Cerebellum (tissue), 4 donors: ENCODE measurements at places on chromosomes 3 and 15.

- DNase-seq: no peak
These were observed 45.9 kb upstream of the CP start for GRCh38 chr3:149267565-149267964.

- DNase-seq: no peak
These were observed 91.0 kb upstream of the PLAAT1 start for GRCh38 chr3:193149998-193150397.

- no peak for DNase-seq
These were observed 48.4 kb downstream of the TMEM44 start for GRCh38 chr3:194584866-194585265.

DNA sequence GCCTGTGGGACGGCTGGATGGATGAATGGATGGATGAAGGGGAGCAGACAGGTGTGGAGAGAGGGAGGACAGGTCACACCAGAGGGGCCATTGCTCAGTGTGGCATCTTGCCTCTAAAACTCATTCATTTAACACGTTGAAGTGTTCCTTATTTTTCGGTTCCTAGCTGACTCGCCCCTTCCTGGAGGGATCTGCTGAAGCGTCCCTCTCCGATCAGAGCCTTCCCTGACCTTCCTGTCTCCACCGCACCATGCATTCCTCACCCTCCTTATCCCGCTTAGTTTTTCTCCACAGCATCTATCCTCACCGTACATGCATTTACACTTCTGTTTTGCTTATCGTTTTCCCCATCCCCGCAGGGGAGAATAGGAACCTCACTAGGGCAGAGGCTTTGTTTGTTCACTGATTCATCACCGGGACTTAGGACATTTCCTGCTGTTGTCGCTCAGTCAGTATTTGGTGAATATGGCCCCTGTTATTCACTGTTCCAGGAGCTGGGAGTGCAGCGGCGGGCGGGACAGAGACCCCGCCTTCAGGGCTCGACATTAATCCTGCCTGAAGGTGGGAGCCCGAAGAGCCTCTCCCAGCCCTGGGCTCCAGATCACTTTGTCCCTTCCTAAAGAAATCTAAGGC, 32.0 kb downstream of the FOXL2 start:
- DNase-seq: no peak

DNA sequence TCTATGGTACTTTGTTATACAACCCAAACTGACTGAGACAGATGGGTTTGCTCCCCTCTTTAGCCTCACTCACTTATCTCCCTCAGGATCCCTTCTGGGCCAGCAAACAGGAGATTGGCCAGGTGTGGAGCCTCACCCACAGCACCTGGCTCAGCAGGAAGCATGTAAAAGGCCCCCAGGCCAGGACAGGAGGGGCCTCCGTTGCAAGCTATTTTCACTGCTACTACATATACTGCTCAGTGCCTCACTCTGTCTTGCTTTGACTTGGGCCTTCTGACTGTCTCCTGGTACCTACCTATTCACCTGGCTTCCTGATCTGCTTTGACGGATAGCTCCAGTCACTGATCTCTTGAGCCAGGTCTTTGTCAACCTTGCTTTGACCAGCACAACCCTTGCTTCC, 20.4 kb upstream of the TPM1 start:
- no peak for DNase-seq

- no peak for DNase-seq
These were observed 1278.0 kb upstream of the GBE1 start for GRCh38 chr3:83039422-83039821.

- no peak for DNase-seq
These were observed 153.7 kb upstream of the MEF2A start for GRCh38 chr15:99412082-99412481.

DNA sequence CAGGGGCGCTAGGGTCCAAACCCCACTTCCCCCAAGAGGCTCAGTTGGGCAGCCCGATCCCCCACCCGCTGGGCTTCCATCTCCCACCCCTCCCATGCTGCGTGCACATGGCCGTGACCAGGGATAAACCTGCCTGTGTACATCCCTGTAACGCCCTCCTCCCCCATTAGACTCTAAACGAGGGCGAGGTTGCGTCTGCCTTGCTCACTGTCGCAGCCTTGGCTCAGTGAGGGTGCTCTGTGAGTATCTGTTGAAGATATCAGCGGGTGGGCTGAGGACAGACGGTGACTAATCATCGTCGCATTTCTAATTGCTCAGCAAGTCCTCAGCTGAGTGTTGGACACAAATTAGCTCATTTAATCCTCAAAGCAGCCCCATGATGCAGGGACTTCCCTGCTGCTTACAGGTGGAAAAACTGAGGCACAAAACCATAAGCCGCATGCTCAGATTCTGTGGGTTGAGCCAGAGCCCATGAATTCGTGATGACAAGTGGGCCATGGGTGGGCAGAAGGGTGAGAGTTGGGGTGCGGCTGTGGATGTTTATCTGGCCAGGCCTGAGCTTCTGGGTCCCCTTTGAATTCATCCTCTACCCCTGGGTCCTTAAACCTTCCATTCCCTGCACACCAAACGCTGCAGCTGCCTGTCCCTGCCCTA, 26.0 kb downstream of the FBLN2 start:
- DNase-seq: peak; percentile 40

DNA sequence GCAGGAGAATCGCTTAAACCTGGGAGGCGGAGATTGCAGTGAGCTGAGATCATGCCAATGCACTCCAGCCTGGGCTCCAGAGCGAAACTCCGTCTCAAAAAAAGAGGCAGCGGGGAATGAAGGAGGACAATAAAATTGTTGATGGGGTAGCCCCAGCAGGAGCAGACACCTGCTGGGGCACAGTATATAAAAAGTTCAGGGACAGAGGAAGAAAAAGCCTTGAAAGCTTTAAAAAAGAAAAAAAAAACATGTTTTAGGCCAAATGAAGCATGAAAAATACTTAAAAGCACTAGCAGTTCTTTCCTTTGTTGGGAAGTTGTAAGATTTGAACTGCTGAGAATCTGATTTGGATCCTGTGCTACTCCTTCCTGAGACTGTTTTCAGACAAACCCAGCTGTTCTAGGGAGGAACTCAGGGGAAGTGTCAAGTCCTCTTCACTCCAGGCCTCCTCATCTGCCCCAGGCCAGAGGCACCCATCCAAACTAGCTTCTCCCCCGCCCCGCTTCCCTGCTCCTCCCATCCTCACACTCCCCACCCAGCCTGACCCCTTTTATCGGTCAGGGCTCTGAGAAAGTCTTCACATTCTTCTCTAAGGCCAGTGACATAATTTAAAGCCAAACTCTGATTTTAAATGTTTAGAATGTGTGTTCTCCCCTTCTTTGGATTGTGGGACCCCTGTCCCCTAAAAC, 4.9 kb downstream of the IL17RD start:
- no peak for DNase-seq

- DNase-seq: peak; percentile 73
These were observed 243.3 kb upstream of the TBL1XR1 start for GRCh38 chr3:177440456-177441104.

GRCh38 chr15:67501836-67502461, 19.0 kb upstream of the C15orf61 start:
- peak; percentile 56 for DNase-seq

DNA sequence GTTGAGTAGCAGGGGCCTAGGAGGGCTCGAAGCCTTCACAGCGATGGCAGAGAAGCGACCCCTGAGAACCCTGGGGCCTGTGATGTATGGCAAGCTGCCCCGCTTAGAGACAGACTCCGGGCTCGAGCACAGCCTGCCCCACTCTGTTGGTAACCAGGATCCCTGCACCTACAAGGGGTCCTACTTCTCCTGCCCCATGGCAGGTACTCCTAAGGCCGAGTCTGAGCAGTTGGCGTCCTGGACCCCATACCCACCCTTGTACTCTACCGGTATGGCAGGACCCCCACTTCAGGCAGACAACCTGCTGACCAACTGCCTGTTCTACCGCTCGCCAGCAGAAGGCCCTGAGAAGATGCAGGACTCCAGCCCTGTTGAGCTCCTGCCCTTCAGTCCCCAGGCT, 4.3 kb downstream of the C15orf39 start:
- no peak for DNase-seq

DNA sequence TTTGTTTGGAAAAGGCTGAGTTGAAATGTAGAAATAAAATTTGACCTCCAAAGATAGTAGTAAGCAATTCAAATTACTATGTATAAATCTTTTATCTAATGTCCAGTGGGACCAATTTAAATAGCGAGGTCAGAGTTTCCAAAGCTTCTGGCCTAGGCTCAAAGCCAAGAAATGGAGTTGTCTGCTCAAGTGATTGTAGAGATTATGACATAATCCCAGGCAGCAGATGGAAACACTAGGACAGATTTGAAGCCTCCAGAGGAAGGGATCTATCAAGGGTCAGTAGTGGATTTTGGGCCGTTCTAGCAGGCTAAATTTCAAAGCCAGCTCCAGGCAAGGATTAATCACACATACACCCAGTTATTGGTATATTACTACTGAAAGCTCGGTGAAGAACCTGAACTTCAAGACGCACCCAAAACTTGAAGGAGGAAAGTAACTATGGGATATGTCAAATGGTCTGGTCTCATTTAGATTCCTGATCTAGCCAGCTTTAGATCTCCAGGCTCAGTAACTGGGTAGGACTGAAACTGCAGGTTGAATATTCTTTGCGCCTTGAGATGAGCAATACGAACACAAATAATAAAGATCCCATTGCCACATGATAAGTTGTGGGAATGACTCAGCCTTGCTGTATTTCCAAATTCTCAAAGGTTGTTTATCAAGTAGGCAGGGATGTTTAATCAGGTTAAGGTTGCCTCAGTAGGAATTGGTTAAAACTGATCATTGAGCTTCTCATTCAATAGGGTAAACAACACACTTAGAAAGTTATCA, 30.9 kb upstream of the ARRDC4 start:
- DNase-seq: no peak

DNA sequence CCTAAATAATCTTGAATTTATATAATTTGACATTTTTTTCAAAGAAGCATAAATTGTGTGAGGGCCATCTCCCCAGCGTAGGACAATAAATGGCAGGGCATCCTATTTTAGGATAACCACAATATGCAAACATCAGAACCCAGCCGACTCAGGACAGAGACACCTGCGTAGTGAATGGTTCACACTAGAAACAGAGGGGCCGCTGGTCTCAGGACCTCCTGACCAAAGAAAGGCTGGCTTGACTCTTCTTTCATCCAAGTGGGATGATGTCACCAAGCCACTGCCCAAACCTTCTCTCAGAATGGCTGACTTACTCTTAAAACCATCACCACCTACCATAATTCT, 162.1 kb downstream of the FOXP1 start:
- no peak for DNase-seq

DNA sequence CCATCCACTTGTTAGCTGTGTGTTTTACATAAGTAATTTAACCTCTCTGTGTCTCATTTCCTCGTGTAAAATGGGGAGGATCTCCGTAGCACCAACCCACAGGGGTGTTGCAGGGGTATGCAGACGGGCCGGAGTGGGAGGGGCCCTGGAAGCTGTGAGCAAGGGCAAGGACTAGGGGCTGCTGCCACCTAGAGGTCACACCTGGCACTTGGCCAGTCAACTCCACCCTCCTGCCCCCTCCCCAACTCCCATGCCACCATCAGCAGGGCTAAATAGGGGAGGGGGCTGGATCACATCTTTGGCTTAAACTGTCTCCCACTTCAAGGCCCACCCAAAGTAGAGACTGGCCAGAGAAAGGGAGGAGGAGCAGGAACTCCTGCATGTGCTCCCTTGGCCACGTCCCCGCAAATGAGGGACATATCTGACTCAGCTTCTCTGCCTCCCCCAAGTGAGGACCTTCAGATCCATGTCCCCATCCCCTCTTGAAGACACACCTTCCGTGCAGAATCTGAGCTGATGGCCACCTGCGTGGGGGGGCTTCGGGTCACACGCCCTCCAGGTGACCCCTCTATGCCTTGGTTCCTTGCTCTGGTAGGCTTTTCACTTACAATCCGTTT, 2.6 kb downstream of the CCDC9B start:
- no peak for DNase-seq

- DNase-seq: peak; percentile 69
These were observed 864 bp upstream of the NEO1 start for GRCh38 chr15:73051391-73051806.

DNA sequence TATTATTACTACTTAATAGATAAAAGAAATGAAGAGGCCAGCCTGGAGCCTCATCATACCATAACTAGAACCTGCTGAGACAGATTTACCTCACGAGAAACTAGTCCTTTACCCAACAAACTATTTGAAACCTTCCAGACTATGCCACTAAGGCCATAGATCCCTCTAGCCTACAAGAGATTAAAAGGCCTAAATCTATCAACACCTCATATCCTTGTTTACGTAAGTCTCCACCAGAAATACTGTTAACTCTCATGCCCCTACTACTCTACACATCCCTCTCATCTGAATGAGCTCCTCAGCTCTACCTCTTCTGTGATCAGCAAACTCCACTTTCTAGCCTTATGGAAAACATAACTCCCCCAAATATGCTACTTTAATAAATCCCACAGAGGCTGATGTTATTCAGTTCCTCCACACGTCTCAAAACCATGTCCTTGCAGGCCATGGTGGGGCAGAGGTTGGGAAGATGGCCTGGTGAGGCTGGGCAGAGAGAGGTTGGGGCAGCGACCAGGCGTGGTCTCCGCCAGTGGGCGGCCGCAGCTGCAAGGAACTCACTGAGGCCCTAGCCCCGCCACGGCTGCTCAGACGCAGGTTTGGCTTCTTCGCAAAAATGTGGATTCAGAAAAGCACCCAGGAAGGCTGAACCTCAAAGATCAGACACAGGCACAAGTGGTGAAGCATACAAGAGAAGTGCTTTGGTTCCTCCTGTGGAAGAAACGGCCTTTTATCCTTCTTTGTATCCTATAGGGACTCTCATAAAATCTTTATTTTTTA, 65.8 kb downstream of the GSK3B start:
- DNase-seq: no peak

- no peak for DNase-seq
These were observed 94.3 kb upstream of the PFN2 start for GRCh38 chr3:150064971-150065370.

DNA sequence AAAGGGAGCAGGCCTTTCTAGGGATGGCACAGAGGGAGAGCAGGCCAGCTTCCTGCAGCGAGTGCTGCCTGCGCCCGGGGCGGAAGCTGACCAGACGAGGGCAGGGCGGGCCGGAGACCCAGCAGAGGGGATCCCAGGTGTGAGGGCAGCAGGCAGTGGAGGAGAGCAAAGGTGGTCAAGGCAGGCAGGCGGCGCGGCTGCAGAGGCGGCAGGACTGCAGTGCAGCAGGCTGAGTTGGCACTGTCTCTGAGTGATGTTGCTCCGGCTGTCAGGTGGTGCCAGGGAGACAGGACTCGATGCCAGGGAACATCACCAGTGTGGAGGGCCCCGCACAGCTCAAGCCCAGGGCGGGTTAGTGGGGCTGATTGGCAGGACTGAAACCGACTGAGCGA, 22.3 kb upstream of the PLXNA1 start:
- DNase-seq: peak; percentile 32

- DNase-seq: no peak
These were observed 139.8 kb upstream of the PROK2 start for GRCh38 chr3:71924721-71925120.

- no peak for DNase-seq
These were observed 147.2 kb downstream of the STAG1 start for GRCh38 chr3:136604961-136605360.
